H1 (cell line): ENCODE measurements at places on chromosomes 4 and X. TPM values are rescaled to one million over a fixed set of nuclear protein-coding genes. Genes with fewer than 3 reads are reported as not detected.

MAGED4 gene
- 19.3 and 30.9 TPM in 2 replicates for polyA plus RNA-seq

SULT1E1 gene
- not detected in 2 replicates for polyA plus RNA-seq

ANK2 gene
- polyA plus RNA-seq = 14.2 and 15.4 TPM in 2 replicates

DCAF8L2 gene
- not detected in 2 replicates for polyA plus RNA-seq

SPINK2 gene
- polyA plus RNA-seq = 0.89 and 1.9 TPM in 2 replicates

DMRTC1 gene
- polyA plus RNA-seq = not detected in 2 replicates
